SK-N-DZ (cell line): ENCODE measurements at places on chromosomes 13 and 19.

DNA sequence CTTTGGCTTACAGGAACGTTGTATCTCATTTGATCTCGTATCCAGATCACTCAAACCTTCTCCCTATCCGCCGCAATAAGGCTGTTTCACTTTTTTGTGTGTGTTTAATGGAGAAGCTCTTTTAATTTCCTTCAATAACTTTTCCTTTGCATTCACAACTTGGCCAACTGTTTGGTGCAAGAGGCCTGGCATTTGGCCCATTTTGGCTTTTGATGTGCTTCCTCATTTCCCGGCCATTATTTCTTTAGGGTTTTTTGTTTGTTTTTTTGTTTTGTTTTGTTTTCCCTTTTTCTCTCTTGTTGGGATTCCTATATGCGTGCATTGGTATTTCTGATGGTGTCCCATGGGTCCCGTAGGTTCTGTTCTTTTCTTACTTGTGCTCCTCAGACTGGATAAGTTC is 6.1 kb upstream of the UPF3A start:
- DNase-seq = no peak

GRCh38 chr13:77513719-77514335 is 21.7 kb upstream of the SCEL start:
- no peak for DNase-seq

DNA sequence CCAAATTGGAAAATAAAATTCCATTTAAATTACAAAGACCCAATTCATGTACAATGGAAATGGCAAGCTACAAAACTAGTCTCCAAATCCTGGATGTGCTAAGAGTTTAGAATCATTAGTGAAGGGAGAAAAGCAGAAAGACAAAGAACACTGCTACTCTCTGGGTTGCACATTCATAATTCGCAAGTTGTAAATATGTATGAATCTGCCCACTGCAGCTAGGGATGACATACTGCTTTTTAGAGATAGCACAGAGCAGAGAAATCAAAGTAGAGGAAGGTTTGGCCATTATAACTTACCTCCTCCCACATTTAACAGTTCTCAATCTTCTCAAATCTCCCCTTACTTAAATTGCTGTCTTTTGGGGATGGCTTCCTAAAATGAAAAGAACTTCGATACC is 231.1 kb downstream of the ENOX1 start:
- DNase-seq = no peak

- no peak for DNase-seq
Measured at GRCh38 chr19:40286235-40286970, 1.3 kb upstream of the AKT2 start.

GRCh38 chr13:26896986-26897668 is 136.5 kb upstream of the GPR12 start:
- peak; percentile 75 for DNase-seq

DNA sequence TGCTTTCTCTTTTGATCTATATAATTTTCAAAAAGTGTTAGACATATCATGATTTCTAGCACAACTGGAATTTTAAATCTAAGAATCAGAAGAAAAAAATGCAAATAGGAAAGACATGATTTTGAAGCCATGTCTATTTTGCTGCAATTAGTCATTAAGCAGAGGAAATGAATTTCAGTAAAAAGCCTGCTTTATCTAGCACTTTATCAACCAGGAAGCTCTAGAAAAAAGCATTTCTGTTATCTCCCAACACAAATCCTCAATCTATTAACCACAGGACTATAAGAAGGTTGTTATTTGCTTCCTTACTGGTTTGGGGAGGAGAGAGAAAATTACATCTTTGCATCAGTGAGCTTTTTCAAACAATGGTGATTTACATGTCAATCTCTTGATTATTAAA is 716.7 kb downstream of the DIAPH3 start:
- DNase-seq = no peak
